ENCODE measurements at places on chromosomes 5 and 9. TPM values are rescaled to one million over a fixed set of nuclear protein-coding genes. Genes with fewer than 3 reads are reported as not detected.

The SMIM23 gene
- total RNA-seq = not detected

The SAXO1 gene
- total RNA-seq = not detected

The PAEP gene
- total RNA-seq = not detected

GRCh38 chr9:69933445-69933844 lies 110.2 kb upstream of the MAMDC2 start:
- no peak for DNase-seq

DNA sequence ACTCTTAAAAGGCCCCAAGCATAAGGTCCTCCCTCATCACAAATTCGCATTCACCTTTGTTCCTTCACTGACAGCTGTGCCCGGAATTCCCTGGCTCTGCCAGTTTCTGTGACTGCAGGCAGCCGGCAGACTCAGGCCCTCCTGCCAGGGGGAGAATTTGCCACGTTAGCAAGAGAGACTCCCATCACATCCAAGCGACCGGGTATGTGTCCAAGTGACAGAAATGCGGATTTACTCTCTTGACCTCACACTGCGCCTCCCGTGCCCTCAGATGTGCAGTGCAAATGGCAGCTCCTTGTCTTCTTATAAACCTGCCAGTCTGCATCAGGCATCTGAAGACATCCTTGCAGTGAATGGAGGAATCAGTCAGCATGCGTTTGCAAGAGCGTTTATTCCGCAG lies 187.1 kb upstream of the WWC1 start:
- DNase-seq = no peak

DNA sequence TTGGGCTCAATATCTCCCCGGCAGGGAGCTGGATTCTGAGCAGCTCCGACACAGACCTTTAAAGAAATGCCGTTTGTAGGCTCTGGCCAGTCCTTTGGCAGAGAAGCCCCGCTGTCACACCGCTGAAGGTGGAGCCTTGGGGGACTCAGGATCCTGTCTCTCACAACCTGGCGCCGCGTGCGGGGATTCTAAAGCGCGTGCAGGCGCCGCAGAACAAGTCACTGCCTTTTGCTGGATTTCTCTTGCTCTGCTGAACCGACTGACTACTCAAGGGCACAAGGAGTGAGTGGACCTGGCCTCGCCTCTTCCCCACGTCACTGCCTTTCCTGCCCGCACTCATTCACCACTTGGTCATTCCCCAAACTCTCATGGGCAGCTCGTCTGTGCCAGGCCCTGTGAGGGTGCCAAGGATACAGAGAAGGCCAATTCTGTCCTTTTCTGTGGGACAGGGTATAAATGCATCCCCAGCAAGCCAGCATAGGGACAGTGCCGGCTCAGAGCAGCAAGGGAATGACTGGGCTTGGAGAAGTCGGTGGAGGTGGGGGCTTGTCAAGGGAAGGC lies 69.3 kb downstream of the CRB2 start:
- no peak for DNase-seq

- DNase-seq = no peak
Observed at GRCh38 chr9:118059484-118060278, 355.5 kb downstream of the TLR4 start.

- no peak for DNase-seq
Observed at GRCh38 chr9:113879318-113879717, 3.2 kb downstream of the ZNF618 start.

GRCh38 chr5:92635001-92635461 lies 946.0 kb downstream of the NR2F1-AS1 start:
- DNase-seq = no peak

DNA sequence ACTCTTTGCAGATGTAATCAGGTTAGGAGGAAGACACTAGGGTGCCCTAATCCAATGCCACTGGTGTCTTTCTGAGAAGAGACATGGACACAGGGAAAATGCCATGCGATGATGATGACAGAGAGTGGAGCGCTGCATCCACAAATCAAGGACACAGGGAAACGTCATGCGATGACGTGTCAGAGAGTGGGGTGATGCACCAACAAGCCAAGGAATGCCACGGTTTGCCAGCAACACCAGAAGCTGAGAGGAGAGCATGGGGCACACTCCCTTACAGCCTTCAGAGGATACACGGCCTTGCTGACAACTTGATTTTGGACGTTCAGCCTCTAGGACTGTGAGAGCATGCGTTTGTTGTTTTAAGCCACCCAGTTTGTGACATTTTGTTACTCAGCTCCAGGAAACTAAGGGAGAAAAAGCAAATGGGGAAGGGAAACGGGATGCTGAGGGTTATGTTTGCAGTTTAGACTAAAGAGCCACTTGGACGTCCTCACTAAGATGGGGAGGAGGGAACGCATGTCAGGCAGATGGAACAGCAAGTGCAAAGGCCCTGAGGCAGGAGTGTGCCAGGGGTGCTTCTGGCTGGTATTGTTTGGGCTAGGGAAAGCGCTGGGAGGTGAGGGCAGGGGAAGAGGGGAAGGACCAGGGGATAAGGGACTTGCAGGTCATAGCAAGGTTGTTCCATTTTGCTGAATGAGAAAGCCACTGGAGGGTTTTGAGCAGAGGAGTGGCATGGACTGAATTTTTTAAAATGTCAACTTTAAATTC lies 2.5 kb upstream of the TENT4A start:
- DNase-seq = no peak

DNA sequence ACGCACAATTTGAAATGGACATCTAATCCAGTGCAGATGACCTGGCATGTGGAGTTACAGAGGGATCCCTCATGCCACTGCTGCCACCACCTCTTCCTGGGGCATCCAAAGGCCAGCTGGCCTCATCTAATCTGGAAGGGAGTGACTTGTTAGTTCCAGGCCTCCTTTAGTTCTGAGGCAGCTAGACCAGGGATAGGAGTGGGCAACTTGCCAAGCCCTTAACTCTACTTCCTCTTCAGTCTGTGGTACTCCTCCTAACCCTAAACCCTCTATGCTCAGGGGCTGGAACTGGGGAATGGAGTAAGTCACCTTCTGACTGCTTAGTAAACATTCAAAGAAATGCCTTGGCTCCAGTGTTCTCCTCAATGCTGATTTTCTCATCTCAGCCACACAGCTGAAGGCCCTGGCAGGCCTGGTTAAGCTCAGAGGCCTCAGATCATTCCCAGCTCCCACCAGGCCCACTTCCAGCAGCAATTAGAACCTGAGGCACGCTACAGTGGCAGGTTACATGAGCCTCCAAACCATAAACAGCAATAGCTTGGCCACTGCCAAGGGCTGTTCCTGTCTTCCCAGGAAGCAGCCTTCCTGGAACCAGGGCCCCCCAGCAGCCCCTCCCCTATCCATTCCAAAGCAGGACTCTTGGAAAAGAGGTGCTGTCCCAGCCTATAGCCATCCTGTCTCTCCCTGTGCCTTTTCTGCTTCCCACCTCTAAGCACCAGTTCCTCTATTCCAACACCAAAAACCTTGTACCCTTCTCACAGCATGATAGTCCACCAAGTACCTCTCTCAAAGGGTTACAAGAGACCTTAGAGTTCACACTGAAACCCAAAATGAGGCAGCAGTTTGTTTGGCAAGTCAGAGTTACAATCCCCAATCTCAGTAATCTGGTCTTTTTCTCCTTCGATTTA lies 2.0 kb downstream of the EIF4EBP3 start:
- peak; percentile 61 for DNase-seq

- DNase-seq = no peak
Observed at GRCh38 chr5:54725391-54726280, 208.1 kb downstream of the SNX18 start.

GRCh38 chr5:136279314-136279713 lies 86.0 kb downstream of the TRPC7 start:
- DNase-seq = no peak

DNA sequence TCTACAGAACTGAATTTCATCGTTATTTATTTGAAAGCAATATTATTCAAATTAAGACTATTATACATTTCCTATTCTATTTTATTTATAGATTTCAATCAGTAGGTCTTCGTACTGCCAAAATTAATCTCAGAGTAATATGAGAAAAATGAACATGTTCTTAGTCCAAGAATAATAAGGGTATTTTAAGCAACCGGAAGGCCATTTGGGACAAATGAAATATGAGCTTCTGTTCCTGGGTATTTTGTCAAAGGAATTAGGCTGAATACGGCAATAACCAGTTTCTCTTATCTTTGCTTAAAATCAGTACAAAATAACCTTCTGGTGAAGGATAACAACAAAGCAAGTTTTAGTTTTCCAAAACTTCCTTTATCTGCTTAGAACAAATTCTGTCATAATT lies 410.3 kb upstream of the PRR16 start:
- no peak for DNase-seq

DNA sequence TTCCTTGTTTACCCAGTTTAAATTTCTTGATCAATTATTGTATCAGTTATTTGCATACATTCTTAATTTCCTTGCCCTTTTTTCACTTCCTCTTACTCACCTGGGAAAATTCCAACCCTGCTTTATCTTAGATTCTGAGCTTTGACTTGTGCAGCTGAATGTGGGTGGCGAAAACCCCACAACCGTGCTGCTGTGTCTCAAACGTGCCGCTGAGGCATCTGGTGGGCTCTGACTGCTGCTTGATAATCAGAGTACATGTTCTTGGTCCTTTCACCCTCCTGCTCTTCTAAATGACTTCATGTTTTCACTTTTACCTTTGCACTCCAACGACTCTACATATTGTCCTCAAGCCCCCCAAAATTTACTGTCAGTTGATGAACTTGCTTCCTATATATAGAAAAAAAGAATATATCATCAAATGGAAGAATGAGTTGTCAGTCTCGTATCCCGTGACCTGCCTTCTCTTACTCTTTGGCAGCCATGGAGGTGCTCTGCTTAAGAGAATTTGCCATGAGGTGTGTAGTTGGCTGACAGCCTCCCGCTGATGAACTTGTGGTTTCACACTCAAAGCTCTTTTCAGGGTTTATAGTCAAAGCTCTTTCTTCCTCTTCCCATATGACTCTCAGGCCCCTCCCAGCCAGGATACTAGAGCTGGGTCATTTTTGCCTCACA lies 14.0 kb upstream of the JAK2 start:
- DNase-seq = no peak

DNA sequence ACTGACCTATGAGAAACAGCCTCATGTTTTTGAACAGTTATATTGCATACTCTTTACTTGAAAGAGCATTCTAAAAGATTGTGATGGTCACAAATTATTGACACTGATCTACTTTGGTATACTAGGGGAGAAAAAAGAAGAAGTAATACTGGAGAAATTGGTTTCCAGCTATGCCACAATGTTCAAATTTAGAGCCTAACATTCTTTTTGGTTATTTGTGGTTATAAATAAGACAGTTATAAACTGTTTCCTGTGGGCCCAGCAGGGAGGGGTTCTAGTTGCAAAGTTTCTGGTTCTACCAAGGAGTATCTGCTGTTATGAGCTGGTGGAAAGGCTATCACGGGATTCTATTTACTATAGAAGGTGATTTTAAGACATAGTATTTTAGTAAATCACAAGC lies 4.8 kb downstream of the CWC27 start:
- no peak for DNase-seq

DNA sequence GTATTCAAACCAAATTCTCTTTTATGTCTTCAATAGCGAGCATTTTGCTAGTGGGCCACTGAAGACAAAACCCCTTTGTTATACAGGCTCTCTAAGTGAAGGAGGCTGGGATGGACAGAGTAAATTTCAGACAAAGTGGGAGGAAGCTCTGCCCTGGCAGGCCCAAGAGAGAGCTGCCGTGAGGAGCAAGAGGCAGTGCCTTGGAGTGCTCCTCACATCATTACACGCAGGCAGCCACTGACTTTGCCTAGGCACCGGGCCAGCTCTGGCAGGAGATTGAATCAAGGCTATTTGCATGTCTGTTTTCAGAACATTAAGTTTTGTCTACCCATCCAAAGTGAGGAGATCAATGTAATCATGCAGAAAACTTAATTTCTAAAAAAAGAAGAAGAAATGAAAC lies 167.7 kb downstream of the CCDC192 start:
- no peak for DNase-seq

DNA sequence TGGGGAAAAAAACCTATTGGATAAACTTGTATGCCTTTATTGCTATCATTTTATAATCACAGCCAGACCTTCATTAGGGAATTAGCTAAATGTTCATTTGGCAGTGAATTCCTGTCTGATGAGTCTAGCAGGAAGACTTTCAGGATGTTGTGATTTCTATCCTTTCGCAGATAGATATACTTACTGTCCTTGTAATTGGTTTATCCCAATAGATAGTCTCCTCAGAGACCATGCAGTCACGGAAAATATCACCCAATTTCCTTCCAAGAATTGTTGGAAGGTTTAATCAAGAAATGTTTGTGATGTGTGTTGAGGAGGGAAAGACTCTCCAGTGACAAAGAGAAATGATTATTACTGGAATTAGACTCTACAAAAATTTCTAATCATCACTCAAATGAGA lies 1937.9 kb upstream of the WWC1 start:
- no peak for DNase-seq

GRCh38 chr9:130444565-130445221 lies at the start of gene ASS1:
ASS1 (plus strand) TSS chr9:130444961; CDS start chr9:130452229, 7,268 bp downstream.
- peak; percentile 69 for DNase-seq

Data from PC-9 (cell line).